ENCODE measurements at places on chromosomes 12 and 14.

DNA sequence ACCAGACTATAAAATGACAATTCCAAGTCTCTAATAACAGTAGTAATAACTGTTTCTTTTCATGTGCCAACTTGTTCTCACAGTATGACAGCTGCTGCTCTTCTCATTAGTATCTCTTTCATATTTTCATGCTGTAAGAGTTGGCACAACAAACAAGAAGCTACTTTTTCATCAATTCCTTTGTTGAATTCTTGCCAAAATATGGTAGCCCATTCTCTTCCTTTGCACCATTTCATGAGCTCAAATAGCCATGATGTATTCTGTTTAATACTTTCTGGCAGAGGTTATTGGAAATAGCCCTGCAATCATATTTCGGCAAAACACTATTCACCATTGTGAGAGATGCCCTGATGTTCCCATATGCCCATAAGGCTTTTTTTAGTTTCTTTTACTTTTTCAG is 1100.7 kb downstream of the TRHDE start:
- DNase-seq: no peak

DNA sequence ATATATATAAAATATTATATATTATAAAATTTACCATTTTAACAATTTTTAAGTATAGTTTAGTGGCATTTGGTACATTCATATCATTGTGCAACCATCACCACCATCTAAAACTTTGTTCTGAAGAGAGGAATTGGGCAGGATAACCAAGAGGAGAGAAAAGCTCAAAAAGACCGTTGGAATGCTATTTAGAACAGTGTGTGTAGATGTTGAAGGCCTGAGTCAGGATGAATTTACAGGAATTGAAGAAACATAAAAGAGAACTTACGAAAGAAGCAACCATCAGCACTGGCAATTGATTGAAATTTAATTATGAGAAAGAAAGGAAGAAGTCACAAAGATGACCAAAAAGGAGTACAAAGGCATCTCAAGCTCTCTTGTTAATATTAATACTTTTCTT is 196.9 kb upstream of the PWP1 start:
- no peak for DNase-seq

DNA sequence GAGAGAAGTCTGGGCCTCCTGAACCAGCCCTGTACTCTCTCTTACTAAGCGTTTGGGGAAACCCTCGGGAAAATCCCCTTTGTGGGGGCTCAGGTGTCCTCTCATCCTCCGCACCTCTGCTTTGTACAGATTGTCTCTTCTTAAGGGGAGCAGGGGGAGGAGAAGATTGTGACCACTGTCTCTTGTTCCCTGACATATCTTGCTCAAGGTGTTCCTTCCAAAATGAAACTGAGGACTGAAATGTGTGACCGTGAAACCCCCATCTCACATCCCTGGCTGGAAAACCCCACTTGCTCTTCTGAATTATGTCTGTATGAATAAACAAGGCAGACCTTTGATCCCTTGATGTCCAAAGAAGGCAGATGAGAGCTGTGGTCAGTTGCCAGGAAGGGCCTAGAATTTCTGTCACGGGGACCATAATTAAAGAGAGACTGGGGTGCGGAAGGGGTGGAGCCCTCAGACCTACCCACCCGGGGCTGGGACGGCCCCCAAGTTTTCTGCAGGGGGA is 369.8 kb downstream of the AACS start:
- no peak for DNase-seq

GRCh38 chr14:22532345-22533056 is 56.5 kb downstream of the DAD1 start:
- DNase-seq: no peak

GRCh38 chr12:52627395-52628110 is 9.2 kb upstream of the KRT73 start:
- no peak for DNase-seq

DNA sequence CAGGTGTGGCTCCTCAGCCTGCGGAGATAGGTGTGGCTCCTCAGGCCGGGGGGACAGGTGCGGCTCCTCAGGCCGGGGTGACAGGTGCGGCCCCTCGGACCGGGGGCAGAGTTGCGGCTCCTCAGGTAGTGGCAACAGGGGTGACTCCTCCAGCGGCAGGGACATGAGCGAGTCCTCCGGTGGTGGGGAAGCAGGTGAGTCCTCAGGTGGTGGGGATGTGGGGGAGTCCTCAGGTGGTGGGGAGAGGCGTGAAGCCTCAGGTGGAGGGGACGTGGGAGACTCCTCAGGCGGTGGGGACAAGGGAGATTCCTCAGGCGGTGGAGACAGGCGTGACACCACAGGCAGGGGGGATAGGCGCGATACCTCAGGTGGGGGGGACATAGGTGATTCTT is 9.2 kb downstream of the KMT2D start:
- DNase-seq: no peak

- DNase-seq: no peak
Measured at GRCh38 chr14:63542231-63542999, 762 bp downstream of the PPP2R5E start.

GRCh38 chr12:89319122-89319521 is 33.2 kb downstream of the DUSP6 start:
- no peak for DNase-seq

DNA sequence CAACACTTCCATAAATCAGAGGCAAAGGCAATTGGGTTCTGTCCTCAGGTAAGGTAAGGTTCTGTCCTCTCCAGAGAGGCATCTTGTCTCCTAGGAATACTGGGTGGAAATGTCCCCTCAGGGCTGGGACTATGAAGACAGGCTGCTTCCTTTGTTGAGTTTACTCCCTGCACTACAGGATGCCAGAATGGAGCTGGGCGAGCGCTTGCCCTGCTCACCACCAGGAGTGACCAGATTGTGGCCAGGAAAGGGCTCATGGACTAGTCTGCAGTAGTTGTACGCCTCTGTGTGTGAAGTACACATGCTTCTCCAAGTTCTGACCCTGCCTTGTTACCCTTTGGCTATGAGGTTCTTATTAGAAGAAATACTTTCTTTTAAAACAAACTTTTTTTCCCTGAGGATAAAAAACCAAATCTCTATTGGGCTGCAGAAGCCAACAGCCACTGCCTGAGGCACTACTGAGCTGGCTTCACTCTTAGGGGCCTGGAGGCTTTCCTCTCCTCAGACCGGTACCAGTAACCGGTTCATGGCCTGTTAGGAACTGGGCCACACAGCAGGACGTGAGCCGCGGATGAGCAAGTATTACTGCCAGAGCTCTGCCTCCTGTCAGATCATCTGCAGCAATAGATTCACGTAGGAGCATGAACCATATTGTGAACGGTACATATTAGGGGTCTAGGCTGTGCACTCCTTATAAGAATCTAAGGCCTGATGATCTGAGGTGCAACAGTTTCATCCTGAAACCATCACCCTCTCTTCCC is 83.2 kb downstream of the DHRS2 start:
- no peak for DNase-seq

- no peak for DNase-seq
Measured at GRCh38 chr12:128840862-128841468, 12.3 kb upstream of the GLT1D1 start.

- no peak for DNase-seq
Measured at GRCh38 chr12:111756681-111757080, 10.1 kb upstream of the ALDH2 start.

DNA sequence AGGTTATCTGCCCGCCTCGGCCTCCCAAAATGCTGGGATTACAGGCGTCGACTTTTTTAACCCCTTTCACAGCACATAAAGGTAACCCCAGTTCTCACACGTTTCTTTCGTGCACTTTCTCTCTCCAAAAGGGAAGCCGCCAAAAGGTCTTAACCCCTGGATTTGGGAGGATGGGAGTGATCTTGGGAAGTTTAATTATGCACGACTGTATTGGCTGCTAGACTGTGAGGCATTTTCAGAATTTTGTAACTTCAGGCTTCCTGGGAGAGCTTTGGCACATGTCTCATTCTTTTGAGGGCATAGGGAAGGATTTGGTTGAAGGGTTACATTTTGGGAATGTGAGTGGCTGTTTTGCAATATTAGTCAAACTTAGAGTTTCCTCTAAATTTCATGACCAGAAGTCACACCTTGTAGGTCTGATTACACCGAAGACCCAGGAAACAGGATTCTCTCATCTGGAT is 1.4 kb upstream of the SMARCC2 start:
- no peak for DNase-seq

- DNase-seq: no peak
Measured at GRCh38 chr14:96052541-96053247, 13.5 kb downstream of the C14orf132 start.

DNA sequence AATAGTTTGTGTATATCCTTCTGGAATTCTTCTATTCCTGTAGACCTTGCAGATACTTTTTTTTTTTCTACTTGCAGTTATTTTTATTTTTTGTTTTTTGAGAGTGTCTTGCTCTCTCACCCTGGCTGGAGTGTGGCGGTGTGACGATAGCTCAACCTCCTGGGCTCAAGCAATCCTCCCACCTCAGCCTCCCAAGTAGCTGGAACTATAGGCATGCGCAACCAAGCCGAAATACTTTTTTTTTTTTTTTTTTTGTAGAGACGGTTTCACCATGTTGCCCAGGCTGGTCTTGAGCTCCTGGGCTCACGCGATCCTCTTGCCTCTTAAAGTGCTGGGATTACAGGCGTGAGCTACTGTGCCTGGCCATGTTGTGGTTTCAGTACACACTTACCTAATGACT is 10.0 kb downstream of the TULP3 start:
- DNase-seq: no peak

- no peak for DNase-seq
Measured at GRCh38 chr14:90412058-90412457, 15.2 kb downstream of the CALM1 start.

DNA sequence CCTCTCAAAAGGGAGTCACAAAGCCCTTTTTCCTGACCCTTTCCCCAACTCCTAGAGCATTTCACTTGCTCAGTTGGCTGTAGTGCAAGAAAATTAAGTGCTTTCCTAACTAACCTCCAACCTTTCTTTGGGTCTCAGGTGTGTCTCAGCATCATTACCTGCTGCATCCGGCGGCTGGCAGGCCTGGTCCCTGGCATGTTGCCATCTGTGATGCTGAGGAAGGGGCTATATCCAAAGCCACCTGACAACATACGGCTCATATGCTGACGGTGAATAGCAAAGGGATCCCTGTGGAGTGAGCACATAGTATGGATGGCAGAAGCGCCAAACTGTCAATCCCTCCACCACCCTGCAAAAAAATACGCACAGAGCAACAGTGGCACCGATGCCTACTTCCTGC is 1.2 kb downstream of the MLF2 start:
- no peak for DNase-seq

GRCh38 chr12:65311260-65311659 is 32.8 kb downstream of the MSRB3 start:
- DNase-seq: no peak

DNA sequence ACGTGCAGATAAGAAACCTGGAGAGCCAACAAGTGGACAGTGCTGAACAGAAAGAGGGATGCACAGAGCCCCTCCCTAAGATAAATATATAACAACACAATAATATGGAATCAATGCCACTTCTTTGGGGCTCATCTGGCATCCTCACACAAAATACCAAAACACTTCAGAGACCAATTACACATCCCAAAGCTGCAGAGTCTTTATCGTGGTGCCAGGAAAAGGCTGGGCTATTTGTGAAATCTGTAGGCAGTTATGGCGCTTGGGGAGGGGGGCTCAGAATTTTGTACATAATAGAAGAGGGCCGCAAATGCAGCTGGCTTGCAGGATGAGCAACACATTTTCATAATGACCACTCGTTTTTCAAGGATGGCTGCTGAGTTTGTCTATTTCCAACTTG is 160.4 kb upstream of the NOS1 start:
- DNase-seq: no peak

DNA sequence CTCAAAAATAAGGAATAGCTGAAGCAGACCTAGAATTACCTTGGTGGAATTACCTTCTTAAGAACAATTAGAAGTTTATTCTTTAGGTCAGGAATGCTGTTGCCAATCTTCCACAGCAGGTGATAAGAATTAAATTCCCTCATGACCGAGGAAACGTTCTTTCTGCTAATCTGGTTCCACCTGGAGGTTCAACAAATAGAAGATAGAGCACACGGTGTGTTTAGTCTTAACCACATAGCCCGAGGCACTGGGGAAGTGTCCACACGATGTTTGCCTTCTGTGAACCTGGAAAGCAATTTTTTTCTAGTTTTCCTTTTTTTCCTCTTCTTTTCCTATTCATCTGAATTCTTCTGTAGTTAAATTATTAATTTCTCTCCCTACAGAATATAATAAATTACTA is 906.9 kb downstream of the NRXN3 start:
- no peak for DNase-seq
